ENCODE measurements at places on chromosomes 12 and 14. TPM values are rescaled to one million over a fixed set of nuclear protein-coding genes. Genes with fewer than 3 reads are reported as not detected.

OTX2 gene
- total RNA-seq: not detected

DNA sequence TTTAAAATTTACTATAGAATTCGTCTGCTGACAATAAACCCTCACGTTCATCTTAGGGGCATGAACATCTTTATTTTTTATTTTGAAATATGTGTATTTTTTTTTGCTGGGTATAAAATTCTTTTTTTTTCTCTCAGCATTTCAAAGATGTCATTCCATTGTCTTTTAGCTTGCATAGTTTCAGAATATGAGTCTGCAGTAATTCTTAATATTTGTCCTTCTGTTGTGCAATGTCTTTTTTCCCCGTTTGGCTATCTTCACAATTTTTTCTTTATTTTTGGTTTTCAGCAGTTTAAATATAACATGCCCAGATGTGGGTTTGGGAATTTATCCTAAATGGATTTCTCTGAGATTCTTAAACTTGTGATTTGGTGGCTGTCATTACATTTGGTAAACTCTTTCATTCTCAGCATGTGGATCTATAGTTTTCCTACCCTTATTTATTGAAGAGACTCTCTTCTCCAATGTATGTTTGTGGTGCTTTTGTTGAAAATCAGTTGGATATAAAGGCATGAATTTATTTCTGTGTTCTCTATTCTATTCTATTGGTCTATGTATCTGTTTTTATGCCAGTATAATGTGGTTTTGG, 37.8 kb upstream of the PLBD1 start:
- H3K4me3 ChIP-seq: no peak overlapping the region
- no peaks in the 10 kb centered on the region for H3K4me1 ChIP-seq
- no peaks in the 10 kb centered on the region for H3K27me3 ChIP-seq
- no peak for DNase-seq

GRCh38 chr12:57213058-57213715, 3.4 kb upstream of the NXPH4 start:
- H3K36me3 ChIP-seq: peaks cover 5% of the 10 kb centered on the region
- no peaks in the 10 kb centered on the region for H3K27me3 ChIP-seq
- peaks cover 19% of the 10 kb centered on the region for H3K4me1 ChIP-seq
- no peak overlapping the region for H3K27ac ChIP-seq
- H3K4me3 ChIP-seq: no peak overlapping the region

DNA sequence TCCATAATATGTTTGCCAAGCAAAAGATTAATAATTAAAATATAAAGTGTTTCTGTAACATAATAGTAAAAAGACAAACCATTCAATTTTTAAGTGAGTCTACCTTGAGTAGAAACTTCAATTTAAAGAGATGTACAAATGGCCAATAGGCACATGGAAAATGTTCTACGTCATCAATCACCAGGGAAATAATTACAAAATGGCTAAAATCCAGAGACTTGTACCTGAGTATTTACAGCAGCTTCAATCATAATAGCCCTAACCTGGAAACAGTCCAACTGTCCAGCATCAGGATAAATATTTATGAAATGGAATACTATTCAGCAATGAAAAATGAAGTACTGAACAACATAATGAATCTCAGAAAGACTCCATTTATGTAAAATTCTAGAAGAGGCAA, 95.5 kb upstream of the FAR2 start:
- no peak for DNase-seq
- no peaks in the 10 kb centered on the region for H3K36me3 ChIP-seq
- H3K27ac ChIP-seq: no peak overlapping the region
- H3K4me1 ChIP-seq: no peaks in the 10 kb centered on the region
- H3K4me3 ChIP-seq: no peak overlapping the region
- H3K27me3 ChIP-seq: no peaks in the 10 kb centered on the region

GRCh38 chr12:42962384-42962783, 372.8 kb upstream of the PRICKLE1 start:
- H3K4me1 ChIP-seq: no peaks in the 10 kb centered on the region
- no peak overlapping the region for H3K4me3 ChIP-seq
- no peak for DNase-seq

DNA sequence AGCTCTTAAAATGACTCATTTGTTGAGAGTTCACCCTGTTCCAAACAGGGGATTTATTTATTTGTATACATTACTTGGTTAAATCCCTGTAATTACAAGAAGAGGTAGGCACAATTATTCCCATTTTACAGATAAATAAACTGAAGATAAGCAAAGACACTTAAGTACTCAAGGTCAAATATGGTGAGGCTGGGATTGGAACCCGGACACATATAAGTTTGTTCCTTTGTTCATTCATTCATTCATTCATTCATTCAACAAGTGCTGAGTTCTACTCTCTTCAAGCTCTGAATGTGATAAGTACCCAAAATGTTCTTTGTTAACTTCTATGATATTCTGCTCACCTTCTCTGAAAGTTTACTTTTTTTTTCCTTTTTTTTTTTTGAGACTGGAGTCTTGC, 2.4 kb upstream of the TRIM9 start:
- H3K27ac ChIP-seq: no peak overlapping the region
- peaks cover 9% of the 10 kb centered on the region for H3K27me3 ChIP-seq
- DNase-seq: no peak
- no peak overlapping the region for H3K4me3 ChIP-seq
- H3K36me3 ChIP-seq: no peaks in the 10 kb centered on the region
- H3K4me1 ChIP-seq: no peaks in the 10 kb centered on the region

DNA sequence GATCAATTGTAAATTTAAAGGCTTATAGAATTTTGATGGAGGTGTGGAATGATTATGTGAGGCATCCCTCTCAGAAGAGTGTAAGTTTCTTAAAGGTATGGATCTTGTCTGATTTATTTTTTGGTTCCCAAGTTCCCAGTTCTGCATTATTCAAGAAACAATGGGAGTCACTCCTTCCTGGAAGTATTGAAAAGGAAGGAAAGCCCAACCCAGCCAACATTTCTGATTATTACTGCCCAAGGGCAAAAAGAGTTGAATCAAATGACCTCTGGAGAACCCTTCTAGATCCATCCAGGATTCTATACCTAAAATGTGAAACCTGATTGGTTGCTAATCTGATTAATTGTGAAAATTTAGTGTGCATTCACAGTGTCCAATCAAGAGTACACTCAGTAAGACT, 166.2 kb downstream of the ANO2 start:
- DNase-seq: no peak
- no peak overlapping the region for H3K27ac ChIP-seq
- H3K36me3 ChIP-seq: no peaks in the 10 kb centered on the region
- H3K4me3 ChIP-seq: no peak overlapping the region
- H3K4me1 ChIP-seq: no peaks in the 10 kb centered on the region

HCFC2 gene
- total RNA-seq: 18.6 TPM

GRCh38 chr12:40903040-40903439, 210.8 kb downstream of the CNTN1 start:
- no peaks in the 10 kb centered on the region for H3K27me3 ChIP-seq
- H3K4me1 ChIP-seq: no peaks in the 10 kb centered on the region
- H3K4me3 ChIP-seq: no peak overlapping the region
- no peak for DNase-seq
- no peaks in the 10 kb centered on the region for H3K36me3 ChIP-seq

GRCh38 chr12:117034701-117035151, 64.5 kb downstream of the TESC start:
- DNase-seq: no peak
- H3K27ac ChIP-seq: no peak overlapping the region
- H3K36me3 ChIP-seq: no peaks in the 10 kb centered on the region
- H3K27me3 ChIP-seq: no peaks in the 10 kb centered on the region

DNA sequence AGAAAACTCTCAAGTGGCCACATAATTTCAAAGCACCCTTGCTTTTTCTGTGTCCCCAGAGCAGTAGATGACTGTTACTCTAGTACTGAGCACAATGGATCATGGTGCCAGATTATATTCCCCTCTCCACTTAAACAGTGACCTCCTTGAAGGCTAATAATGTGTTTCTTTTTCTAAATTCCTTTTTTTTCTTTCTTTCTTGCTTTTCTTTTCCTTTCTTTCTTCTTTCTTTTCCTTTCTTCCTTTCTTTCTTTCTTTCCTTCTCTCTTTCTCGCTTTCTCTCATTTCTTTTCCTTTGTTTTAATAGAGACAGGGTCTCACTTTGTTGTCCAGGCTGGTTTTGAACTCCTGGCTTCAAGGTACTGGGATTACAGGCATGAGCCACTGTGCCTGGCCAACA, 26.2 kb upstream of the TSPAN11 start:
- no peak overlapping the region for H3K27ac ChIP-seq
- no peaks in the 10 kb centered on the region for H3K27me3 ChIP-seq
- no peaks in the 10 kb centered on the region for H3K36me3 ChIP-seq
- DNase-seq: no peak
- no peak overlapping the region for H3K4me3 ChIP-seq
- no peaks in the 10 kb centered on the region for H3K4me1 ChIP-seq

- no peak overlapping the region for H3K4me3 ChIP-seq
- H3K4me1 ChIP-seq: no peaks in the 10 kb centered on the region
- no peak for DNase-seq
- no peak overlapping the region for H3K27ac ChIP-seq
- no peaks in the 10 kb centered on the region for H3K36me3 ChIP-seq
Measured at GRCh38 chr12:88015825-88016224, 13.4 kb downstream of the C12orf50 start.

DNA sequence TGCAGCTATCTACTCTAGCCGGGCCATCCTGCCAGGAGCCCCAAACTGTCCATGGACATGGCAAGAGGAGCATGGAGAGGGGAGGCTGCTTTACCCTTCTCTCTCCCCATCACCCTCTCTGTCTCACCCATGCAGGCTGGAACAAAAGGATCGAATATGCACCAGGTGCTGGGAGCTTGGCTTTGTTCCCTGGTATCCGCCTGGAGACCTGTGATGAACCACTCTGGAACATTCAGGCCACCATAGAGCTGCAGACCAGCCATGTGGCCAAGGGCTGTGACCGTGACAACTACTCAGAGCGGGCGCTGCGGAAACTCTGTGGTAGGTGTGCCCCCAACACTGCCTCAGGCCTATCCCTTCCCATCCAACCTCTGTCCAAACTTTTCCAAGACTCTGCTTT, 5.9 kb downstream of the CLSTN3 start:
- H3K27ac ChIP-seq: no peak overlapping the region
- no peak for DNase-seq
- no peaks in the 10 kb centered on the region for H3K4me1 ChIP-seq
- H3K4me3 ChIP-seq: no peak overlapping the region
- no peaks in the 10 kb centered on the region for H3K27me3 ChIP-seq

DNA sequence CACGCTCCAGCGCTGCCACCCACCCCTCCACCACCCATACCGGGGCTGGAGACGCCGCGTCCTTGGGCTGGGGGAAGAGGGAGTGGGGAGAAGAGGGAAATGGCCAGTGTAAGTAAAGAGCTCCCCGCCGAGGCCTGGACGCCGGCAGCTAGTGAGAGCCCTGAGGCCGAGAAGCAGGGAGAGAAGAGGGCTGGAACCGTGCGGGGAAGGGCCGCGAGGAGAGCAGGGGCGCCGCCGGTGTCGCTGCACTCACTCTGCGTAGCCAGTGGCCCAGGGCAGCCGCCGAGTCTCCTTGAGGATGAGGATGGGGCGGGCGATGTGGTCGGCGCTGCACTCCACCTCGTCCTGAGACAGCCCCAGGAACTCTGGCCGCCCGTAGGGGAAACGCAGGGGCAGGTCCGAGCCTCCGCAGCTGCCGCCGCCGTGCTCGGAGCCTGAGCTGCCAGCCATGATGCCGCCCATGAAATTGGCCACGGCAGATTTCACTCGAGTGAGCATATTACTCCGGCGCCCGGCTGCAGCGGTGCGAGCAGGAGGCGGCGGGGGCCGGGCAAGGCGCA, 631 bp downstream of the PPM1H start:
- H3K4me1 ChIP-seq: no peaks in the 10 kb centered on the region
- H3K36me3 ChIP-seq: no peaks in the 10 kb centered on the region
- no peaks in the 10 kb centered on the region for H3K27me3 ChIP-seq
- H3K4me3 ChIP-seq: peak overlapping the region; percentile 75
- peak overlapping the region; percentile 90 for H3K27ac ChIP-seq

GRCh38 chr12:21656905-21657325, 727 bp downstream of the LDHB start:
- H3K4me3 ChIP-seq: peak overlapping the region; percentile 55
- peak; percentile 35 for DNase-seq
- H3K36me3 ChIP-seq: no peaks in the 10 kb centered on the region
- peak overlapping the region; percentile 80 for H3K27ac ChIP-seq
- no peaks in the 10 kb centered on the region for H3K27me3 ChIP-seq

LRRC9 gene
- total RNA-seq: 1.1 TPM

GRCh38 chr12:123996581-123996980, 23.6 kb downstream of the ZNF664 start:
- H3K27ac ChIP-seq: no peak overlapping the region
- H3K4me3 ChIP-seq: no peak overlapping the region
- H3K4me1 ChIP-seq: no peaks in the 10 kb centered on the region
- no peaks in the 10 kb centered on the region for H3K27me3 ChIP-seq
- no peaks in the 10 kb centered on the region for H3K36me3 ChIP-seq
- DNase-seq: no peak

GRCh38 chr12:48901278-48901677, 24.0 kb downstream of the FKBP11 start:
- DNase-seq: no peak
- H3K27ac ChIP-seq: no peak overlapping the region
- H3K27me3 ChIP-seq: no peaks in the 10 kb centered on the region

Data from prostate gland (tissue), 2 donors.